ENCODE measurements at places on chromosomes 5 and 9. TPM values are rescaled to one million over a fixed set of nuclear protein-coding genes. Genes with fewer than 3 reads are reported as not detected.

GRCh38 chr5:178429156-178429468, 161.1 kb downstream of the COL23A1 start:
- peaks cover 5% of the 10 kb centered on the region for H3K4me1 ChIP-seq
- no peak for DNase-seq
- no peak overlapping the region for H3K27ac ChIP-seq
- no peak overlapping the region for H3K4me3 ChIP-seq
- H3K36me3 ChIP-seq = no peaks in the 10 kb centered on the region
- H3K27me3 ChIP-seq = no peaks in the 10 kb centered on the region

DNA sequence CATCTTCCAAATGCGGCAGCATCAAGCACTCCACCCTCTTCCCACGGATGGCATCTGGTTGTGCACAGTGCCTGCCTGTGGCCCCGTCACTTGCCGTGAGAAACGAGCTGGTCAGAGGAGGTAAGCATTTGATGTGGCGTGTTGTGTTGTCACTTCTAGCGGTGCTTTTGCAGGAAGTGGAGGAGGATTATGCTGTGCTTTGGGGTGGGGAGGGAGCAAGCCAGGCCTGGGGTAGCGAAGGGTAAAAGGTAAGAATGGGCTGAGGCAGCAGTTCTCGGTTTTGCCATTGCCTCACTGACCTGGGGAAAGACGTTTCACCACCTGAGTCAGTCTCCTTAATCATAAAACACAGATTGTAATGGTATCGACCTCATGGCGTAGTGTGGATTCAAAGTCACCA, 2.3 kb upstream of the POMT1 start:
- H3K27me3 ChIP-seq = no peaks in the 10 kb centered on the region
- H3K36me3 ChIP-seq = peaks cover 4% of the 10 kb centered on the region
- no peak for DNase-seq
- no peak overlapping the region for H3K4me3 ChIP-seq
- no peak overlapping the region for H3K27ac ChIP-seq

DNA sequence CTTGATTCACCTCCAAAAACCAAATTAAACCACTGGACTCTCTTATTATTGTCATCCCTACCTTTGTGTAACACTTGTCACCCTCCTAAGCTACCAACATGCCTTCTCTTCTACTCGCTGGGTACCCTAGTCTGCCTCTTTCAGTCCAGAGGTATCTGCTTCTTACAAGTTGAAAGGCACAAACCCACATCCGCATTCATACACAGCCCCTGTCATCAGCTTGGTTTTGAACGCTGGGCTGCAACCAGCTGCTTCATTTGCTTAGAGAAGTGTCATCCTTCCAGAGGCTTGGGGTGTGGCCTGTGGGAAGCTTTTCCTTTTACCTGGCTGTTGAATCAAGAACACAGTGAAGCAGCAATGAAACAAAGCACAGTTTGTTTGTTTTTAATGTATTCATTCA, 138.8 kb upstream of the WWC1 start:
- H3K36me3 ChIP-seq = no peaks in the 10 kb centered on the region
- no peaks in the 10 kb centered on the region for H3K4me1 ChIP-seq
- H3K27ac ChIP-seq = no peak overlapping the region
- DNase-seq = no peak

Gene C5orf58
- total RNA-seq = not detected

Gene CCL27
- not detected for total RNA-seq

Gene F2RL2
- not detected for total RNA-seq

- no peaks in the 10 kb centered on the region for H3K36me3 ChIP-seq
- DNase-seq = no peak
- H3K27me3 ChIP-seq = no peaks in the 10 kb centered on the region
- no peak overlapping the region for H3K27ac ChIP-seq
Measured at GRCh38 chr9:33517373-33517772, 6.7 kb upstream of the ANKRD18B start.

DNA sequence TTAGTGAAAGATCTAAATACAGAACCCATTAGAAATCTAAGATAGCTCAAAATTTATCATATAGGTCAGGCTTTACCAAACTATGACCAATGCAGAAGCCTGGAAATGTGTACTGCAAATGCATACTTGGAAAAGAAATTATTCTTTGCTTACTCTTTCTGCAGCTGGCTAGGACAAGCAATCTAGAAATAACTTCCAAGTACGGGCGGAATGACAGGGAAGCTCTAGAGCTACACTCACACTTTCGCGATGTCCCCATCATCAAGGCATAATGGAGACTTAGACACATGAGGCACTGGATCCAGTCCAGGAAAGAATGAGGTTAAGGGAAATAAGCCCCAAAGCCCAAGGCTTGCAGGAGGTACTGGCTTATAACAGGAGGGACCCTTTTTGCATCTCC, 22.4 kb upstream of the MAP1B start:
- no peaks in the 10 kb centered on the region for H3K27me3 ChIP-seq
- H3K27ac ChIP-seq = no peak overlapping the region
- DNase-seq = no peak
- H3K4me1 ChIP-seq = no peaks in the 10 kb centered on the region
- no peaks in the 10 kb centered on the region for H3K36me3 ChIP-seq

Gene ZNF608
- 20.6 TPM for total RNA-seq

DNA sequence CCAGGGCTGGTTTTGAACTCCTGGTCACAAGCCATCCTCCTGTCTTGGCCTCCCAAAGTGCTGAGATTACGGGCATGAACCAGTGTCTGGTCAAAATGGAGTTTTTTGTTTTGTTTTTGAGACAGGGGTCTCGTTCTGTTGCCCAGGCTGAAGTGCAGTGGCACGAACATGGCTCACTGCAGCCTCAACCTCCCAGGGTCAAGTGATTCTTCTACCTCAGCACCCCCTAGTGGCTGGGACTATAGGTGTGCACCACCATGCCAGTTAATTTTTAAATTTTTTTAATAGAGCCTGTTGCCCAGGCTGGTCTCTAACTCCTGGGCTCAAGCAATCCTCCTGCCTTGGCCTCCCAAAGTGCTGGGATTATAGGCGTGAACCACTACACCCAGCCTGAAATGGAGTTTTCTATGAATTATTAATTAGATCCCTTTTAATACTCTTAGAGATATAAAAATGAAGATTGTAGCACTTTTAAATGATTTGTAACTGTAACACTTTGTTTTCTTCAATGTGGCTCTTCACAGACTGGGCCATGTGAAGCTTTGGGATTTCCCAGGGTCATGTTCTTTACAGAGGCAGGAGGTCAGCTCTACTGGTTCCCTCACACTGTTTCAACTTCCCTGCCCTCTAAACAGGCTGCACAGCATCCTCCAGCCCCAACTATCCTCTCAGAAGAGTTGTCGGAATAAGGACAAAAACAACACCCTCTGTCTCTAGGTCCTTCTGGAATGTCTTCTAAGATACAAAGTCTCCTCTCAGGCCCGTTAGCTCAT, 32.7 kb upstream of the SPARC start:
- H3K27me3 ChIP-seq = no peaks in the 10 kb centered on the region
- H3K27ac ChIP-seq = peak overlapping the region; percentile 73
- H3K4me3 ChIP-seq = no peak overlapping the region
- no peak for DNase-seq

DNA sequence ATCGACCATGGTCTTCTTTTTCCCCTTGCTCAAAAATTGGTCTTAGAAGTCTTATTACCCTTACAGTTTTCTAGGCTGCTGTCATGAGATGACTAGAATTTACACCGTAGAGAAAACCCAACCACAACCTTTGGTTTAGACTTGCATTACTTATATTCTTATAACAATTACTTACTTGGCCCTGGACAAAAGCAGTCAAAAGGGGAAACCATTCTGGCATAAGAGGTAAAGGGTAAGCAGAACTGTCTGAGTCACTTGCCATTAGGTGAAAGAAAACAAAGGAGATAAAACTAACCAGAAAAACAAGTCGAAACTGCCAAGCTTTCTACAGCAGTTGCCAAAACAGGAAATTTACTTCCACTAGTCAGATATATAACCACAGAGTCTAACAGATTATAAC, 17.9 kb downstream of the TMEM245 start:
- H3K4me3 ChIP-seq = no peak overlapping the region
- peak overlapping the region; percentile 13 for H3K27ac ChIP-seq
- H3K36me3 ChIP-seq = peaks cover 17% of the 10 kb centered on the region
- no peak for DNase-seq
- H3K27me3 ChIP-seq = no peaks in the 10 kb centered on the region
- H3K4me1 ChIP-seq = peaks cover 66% of the 10 kb centered on the region

DNA sequence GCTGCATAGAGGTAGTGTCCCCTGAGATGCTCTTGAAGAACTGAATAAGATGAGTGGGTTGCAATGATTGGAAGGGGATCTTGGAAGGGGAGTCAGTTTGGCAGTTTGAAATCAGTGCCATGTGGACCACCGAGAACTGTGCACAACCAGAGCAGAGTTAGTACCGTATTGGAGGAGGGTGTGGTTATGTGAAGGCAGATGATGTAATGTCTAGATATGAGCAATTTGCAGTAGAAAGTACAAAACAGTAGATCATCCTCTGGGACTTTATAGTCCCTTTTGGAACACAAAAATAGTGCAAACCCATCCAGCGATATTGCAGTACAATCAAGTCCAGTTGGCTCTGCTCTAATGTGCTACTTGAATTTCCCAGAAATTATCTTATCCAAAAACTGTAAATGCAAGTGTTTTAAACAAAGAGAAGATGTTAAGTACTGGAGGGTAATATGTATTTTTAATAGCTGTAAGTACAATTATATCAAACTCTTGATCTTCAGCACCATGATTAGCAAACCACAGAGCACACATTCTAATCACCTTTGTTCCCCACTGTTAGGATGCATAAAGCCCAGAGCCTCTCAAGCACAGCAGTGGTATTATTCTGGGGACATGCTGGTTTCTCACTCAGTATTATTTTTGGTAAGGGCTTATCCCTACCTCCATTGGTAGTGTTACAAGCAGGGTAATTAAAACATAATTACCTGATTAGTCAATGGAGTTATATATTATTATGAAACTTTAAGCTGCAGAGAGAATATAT, 41.5 kb downstream of the MEGF10 start:
- no peak for DNase-seq
- H3K4me3 ChIP-seq = no peak overlapping the region
- no peak overlapping the region for H3K27ac ChIP-seq
- H3K4me1 ChIP-seq = no peaks in the 10 kb centered on the region
- no peaks in the 10 kb centered on the region for H3K27me3 ChIP-seq

- peak overlapping the region; percentile 32 for H3K4me3 ChIP-seq
- no peaks in the 10 kb centered on the region for H3K36me3 ChIP-seq
- peaks cover 30% of the 10 kb centered on the region for H3K4me1 ChIP-seq
- no peak overlapping the region for H3K27ac ChIP-seq
- DNase-seq = no peak
- H3K27me3 ChIP-seq = peaks cover 19% of the 10 kb centered on the region
Measured at GRCh38 chr9:123998970-123999621, 12.5 kb upstream of the LHX2 start.

- no peaks in the 10 kb centered on the region for H3K36me3 ChIP-seq
- no peak overlapping the region for H3K4me3 ChIP-seq
- DNase-seq = no peak
- H3K27me3 ChIP-seq = no peaks in the 10 kb centered on the region
Measured at GRCh38 chr5:104088876-104089778, 526.5 kb upstream of the NUDT12 start.

GRCh38 chr5:1436681-1437080, 8.6 kb downstream of the SLC6A3 start:
- H3K4me1 ChIP-seq = no peaks in the 10 kb centered on the region
- H3K36me3 ChIP-seq = no peaks in the 10 kb centered on the region
- no peak overlapping the region for H3K4me3 ChIP-seq
- no peak for DNase-seq
- no peak overlapping the region for H3K27ac ChIP-seq

GRCh38 chr5:137393196-137393993, 105.7 kb downstream of the SPOCK1 start:
- H3K36me3 ChIP-seq = no peaks in the 10 kb centered on the region
- no peak overlapping the region for H3K27ac ChIP-seq
- DNase-seq = no peak
- H3K4me3 ChIP-seq = no peak overlapping the region
- no peaks in the 10 kb centered on the region for H3K27me3 ChIP-seq

DNA sequence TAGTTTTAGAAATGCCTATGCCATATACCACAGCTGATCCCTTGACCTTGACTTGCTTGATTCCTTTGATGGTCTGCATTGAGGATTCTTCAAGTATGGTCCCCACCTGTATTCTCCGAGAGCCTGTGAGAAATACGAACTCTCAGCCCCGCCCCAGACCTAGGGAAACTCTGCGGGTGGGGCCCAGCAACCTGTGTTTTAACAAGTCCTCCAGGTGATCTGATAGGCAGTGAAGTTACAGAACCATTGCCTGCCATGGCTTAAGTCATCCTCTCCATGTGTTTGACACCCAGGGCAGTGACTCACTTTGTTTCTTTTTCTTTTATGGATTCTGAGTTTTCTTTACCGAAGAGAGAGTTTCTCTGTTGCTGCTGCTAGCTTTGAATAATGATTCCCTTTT, 18.5 kb downstream of the FRMPD1 start:
- H3K36me3 ChIP-seq = no peaks in the 10 kb centered on the region
- H3K4me3 ChIP-seq = no peak overlapping the region
- no peaks in the 10 kb centered on the region for H3K4me1 ChIP-seq

DNA sequence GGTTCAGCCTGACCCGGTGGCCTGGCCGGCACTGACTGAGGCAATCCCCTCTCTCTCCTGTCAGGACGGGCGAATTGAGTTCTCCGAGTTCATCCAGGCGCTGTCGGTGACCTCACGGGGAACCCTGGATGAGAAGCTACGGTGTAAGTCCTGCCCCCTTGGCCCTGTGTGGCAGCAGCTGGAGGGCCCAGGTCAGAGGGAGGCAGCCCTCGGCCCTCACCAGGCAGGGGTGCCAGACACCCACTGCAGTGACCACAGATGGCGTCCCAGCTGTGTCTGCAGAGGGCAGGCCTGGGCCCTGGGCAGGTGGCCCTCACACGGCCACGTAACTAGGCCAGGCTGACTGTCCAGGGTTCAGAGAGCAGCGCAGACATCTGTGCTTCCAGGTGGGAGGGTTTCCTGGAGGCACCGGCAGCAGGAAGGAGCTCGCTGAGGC, 45.9 kb upstream of the HMCN2 start:
- no peak for DNase-seq
- H3K4me1 ChIP-seq = peaks cover 23% of the 10 kb centered on the region
- H3K4me3 ChIP-seq = no peak overlapping the region
- H3K27me3 ChIP-seq = no peaks in the 10 kb centered on the region
- peak overlapping the region; percentile 42 for H3K27ac ChIP-seq
- no peaks in the 10 kb centered on the region for H3K36me3 ChIP-seq

Gene SPAAR
- total RNA-seq = 0.49 TPM

Gene HARS2
- 46.2 TPM for total RNA-seq

DNA sequence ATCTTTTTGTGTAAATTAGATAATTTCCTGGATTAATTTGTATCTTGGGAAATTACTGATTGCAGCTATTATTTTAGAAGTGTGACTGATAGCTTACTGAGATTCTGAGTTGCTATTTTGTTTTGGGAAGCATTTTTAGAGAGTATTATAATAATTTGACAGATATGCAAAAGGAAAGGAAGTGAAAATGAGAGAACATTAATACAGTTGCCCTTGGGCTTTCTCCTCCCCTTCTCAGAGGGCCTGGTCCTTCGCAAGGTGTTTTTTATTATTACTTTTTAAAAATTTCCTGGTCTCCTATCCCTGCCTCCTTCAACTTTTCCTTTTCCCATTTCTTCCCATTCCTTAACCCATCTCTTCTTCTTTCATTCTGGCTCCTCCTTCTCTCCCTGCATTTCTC, 32.6 kb downstream of the UBAP1 start:
- H3K27ac ChIP-seq = no peak overlapping the region
- no peaks in the 10 kb centered on the region for H3K27me3 ChIP-seq
- no peak for DNase-seq
- no peaks in the 10 kb centered on the region for H3K4me1 ChIP-seq

GRCh38 chr5:94057217-94057616, 315.8 kb upstream of the POU5F2 start:
- no peaks in the 10 kb centered on the region for H3K27me3 ChIP-seq
- no peaks in the 10 kb centered on the region for H3K36me3 ChIP-seq
- no peaks in the 10 kb centered on the region for H3K4me1 ChIP-seq
- no peak for DNase-seq
